ENCODE measurements at places on chromosomes 2 and 18. TPM values are rescaled to one million over a fixed set of nuclear protein-coding genes. Genes with fewer than 3 reads are reported as not detected.
A peak's percentile ranks its signal among the peaks of the same experiment; 100 is the strongest.

DNA sequence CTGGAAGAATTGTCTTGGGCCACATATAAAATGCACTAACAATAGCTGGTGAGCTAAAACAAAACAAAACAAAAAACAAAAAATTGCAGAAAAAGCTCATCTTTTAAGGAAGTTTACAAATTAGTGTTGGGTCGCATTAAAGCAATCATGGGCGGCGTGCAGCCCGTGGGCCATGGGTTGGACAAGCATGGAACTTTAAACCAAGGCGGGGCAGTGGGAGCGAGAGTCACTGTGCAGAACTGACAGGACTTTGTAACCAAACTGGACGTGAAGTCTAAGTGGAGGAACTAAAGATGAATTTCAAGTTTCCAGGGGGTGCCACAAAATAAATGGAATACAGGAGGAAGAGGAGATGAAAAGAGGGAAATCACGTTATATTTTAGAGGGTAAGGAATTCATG, 80.7 kb downstream of the PSMG2 start:
- no peak for DNase-seq

GRCh38 chr18:13606604-13607254, 119.6 kb downstream of the FAM210A start:
- DNase-seq = no peak

SLC23A3 gene
- 22.3 TPM for polyA plus RNA-seq

GRCh38 chr2:134252092-134252750, 1.7 kb upstream of the MGAT5 start:
- DNase-seq = no peak

- DNase-seq = no peak
Observed at GRCh38 chr18:13145636-13146190, 72.8 kb upstream of the LDLRAD4 start.

DNA sequence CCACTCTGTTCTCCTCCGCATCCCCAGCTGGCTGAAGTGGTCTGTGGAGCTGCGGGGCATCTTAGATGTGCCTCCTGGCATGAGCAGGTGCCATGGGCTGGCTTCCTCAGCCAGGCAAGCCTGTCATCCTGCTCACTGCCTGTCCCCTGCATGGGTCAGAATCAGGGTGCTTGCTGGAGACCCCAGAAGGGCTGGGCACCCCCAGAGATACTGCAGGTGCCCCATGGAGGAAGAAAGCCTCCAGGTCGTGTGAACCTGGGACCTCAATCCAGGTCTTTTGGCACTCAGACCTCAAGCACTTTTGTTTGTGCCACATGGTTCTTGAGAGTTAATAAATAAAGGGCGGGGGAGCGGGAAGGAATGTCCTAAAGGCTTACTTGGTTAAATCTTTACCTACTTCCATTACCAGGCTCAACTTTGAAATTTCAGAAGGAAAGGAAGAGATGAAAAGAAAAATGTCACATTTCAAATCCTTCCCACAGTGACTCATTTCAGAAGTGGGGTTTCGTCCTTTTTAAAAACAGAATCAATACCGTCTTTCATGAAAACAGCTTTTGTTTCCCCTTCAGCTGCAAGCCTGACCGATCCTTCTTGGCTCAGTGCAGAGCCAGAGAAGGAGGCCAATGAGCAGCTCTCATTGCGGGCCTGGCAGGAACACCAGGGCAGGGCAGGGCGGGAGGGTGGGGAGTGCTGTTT, 69.9 kb downstream of the RHOB start:
- DNase-seq = no peak

- DNase-seq = no peak
Observed at GRCh38 chr2:236583621-236584203, 14.1 kb downstream of the ACKR3 start.

DNA sequence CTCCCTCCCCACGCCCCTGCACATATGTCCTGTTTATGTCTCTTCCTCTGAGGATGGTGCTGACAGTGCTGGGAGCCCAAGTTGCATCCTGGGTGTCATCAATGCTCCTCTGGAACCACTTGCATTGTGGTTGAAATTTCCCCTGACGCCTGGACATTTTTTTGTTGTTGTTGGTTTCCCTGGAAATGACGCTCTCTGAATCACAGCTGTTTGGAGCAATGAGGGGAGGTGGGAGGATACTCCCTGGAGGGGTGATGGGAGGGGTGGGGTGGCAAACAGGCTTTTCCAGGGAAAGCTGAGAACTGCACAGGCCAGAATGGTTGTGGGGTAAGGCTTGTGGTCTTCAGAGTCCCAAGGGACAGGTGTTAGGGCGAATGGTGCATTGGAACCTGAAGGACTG, 29.6 kb downstream of the CELF4 start:
- DNase-seq = no peak

DNA sequence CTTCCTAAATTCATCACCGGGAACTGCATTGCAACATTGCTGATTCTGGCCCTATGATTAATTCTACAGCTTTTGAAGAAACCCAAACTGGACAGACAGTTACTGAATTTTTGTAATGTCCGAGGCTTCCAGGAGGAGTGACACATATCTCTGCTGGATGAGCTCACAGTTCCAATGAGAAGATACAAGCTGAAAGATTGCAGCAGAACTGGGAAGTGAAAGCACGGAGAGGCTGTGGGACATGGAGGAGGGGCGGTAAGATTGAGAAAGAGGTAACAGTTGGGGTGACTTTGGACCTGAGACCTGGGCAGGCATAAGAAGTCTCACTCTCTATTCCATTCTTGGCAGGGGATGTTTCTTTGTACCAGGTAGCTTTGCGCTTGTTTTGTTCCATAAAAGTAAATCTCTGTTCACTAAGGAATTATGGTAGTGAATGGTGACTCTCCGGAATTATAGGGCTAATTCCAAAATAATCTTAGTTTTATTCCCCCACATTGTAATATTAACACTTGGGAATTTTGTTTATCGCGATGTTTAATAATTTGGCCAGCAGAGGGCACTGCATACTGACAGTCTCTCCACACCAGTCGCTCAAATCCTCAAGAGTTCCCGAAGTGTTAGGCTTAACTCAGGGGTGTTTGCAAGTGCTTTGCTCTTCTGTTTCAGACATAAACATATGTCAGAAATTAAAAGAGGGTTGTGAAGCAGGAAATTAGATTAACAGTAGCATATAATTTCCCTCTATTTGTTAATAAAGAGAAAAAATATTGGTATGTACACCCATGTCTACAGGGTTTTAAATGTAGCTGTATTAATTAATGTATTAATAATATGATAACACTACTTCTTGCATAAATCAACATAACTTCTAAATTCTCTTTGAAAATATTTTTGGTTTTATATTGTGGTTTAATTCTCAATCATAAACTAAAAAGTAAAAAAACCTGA, 201.4 kb downstream of the SOCS6 start:
- peak; percentile 52 for DNase-seq

DNA sequence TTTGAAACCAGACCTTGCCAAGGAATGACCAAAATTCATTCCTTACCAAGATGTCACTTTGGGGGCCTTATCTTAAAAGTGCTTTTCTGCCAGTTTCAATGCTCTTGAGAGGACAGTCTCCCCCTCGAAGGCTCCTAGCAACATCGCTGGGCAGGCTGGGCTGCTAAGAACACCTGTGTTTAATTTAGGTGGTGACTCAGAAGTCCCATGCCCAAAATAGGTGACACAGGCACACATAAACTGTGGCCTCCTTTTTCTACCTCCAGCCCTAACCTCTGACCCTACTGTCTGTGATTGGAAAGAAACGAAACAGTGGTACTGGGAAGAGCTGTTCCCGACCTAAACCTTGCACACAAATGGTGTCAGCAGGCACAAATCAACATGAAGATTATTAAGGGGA, 28.7 kb upstream of the ROCK2 start:
- DNase-seq = no peak

DNA sequence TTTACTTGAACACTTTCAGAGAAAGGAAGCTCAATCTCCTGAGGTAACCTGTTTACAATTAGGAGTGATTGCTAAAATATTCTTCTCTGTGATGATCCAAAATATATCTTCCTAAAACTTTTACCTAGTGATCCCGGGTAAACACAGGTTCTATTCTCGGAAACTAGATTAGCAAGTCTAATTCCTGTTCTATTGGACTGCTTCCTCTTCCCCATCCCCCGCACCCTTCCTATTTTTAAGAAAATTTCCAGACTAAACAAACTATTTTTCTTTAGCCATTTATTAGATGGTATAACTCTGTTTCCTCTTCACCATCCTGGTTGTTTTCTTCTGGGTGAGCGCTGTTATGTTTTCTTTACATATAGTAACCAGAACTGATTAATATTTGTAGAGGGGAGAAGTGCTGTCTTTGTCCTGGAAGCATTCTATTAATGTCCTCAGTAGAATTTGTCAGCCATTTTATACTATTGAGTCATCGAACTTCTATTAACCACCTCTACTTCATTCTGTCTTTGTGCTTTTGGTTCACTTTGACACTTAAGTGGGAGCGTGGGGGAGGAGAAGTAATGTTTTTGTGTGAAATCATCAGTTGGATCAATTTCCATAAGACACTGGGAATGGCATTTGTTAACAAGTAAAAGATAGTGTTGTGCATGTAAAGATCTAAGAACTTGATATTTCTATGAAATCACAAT, 31.8 kb downstream of the CREB1 start:
- DNase-seq = no peak

- DNase-seq = no peak
Observed at GRCh38 chr2:48043746-48044145, 137.4 kb upstream of the FBXO11 start.

- DNase-seq = no peak
Observed at GRCh38 chr2:172545408-172546075, 10.3 kb upstream of the PDK1 start.

DNA sequence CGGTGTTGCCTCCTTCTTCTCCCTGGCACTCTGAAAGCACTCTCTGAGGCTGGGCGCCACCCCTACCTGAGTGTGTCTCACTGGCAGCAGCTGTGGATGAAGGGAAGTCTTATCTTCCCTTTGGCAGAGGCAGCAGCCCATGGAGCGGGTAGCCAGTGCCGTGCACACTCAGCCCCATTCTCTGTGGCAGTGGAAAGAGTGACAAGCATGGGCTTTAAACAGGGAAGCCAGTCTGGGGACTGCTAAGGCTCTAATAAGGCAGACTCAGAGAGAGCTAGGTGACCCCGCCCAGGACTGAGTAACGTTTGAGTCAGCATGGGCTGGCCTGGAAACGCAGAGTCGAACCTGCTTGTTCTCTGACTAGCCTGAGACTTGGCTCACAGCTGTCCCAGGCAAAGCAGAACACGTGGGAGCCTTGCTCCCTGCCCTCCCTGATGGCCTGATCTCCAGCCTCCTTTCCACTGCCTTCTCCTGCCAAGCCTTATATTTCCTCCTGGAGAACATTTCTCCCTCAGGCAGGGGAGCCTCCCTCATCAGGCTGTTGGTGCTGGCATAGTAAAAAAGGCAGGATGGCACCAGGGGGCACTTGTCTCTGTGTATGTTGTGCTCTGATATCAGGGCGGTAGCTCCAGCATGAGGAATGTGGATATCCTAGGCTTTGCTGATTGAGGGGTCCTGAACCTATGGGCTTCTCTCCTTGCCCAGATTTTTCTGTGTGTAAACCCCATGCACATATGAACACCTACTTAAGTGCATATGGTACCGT, 93.9 kb upstream of the LGALSL start:
- DNase-seq = no peak

Measured in left kidney (tissue), 8 donors.